ENCODE measurements at places on chromosomes 16 and 17.
A peak's percentile ranks its signal among the peaks of the same experiment; 100 is the strongest.

DNA sequence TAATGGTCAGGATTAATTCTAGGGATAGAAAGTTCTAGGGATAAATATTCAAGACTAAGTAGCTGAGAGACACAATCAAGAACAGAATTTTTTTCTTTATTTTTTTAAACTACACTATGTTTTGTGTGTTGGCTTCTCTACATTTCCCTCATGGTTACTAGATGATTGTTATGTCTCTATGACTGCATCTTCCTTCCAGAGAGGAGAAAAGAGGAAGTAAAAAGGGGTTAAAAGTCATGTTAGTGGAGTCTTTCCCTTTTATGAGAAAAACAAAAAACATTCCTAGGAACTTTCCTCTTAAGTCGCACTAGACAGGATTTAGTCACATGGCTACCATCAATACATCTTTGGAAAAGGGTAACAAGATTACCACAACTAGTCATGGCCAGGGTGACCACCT lies 375.0 kb downstream of the KCNJ2 start:
- peak; percentile 80 for DNase-seq

DNA sequence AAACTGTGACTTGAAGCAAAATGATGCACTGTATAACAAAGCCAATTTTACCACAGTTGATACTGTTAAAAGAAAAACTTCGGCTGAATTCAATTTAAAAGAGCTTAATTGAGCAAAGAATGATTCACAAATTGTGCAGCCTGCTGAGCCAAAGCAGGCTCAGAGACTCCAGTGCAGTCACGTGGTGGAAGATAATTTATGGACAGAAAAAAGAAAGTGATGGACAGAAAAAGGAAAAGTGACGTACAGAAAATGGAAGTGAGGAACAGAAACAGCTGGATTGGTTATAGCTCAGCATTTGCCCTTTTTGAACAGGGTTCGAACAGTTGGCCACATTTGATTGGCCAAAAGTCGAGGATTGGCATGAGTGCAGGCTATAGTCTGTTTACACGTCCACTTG lies 25.7 kb downstream of the ZSWIM7 start:
- DNase-seq, result peak; percentile 31

DNA sequence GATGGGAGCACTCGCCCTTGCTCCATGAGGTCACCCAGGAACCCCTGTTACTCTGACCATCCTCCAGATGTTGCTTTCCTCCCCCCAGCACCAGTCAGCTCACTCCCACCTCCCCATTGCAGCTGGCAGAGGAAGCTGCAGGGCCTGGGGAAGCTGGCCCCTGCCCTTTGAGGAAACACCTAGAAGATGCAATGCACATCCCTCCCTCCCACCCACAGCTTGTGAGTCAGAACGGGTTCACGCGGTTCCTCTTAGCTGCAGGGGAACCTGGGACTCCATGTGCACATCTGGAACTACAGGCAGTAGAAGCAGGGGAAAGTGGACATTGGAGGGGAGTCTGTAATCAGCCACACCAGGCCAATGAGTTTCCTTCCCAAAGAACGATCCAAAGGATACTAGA lies 96.9 kb downstream of the KATNIP start:
- peak; percentile 58 for DNase-seq

DNA sequence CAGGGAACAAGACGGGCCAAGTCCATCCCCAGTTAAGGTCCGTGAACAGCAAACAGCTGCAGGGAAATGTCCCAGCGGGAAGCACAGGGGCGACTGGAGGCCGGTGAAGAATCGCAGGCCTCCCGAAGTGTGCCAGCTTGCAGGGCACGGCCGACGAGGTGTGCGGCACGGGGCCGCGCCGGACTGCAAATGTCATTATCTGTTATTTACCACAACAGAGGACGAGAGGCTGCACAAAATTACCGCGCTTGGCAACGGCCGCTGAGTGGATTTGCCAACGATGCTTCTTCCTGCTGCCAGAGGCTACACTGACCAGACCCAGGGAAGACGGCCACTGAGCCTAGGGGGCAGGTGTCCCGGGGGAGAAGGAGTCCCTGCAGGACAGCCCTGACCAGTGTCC lies 53.1 kb downstream of the RPH3AL start:
- no peak for DNase-seq

- peak; percentile 67 for DNase-seq
These were observed 37.2 kb upstream of the ADGRG1 start for GRCh38 chr16:57591086-57591869.

DNA sequence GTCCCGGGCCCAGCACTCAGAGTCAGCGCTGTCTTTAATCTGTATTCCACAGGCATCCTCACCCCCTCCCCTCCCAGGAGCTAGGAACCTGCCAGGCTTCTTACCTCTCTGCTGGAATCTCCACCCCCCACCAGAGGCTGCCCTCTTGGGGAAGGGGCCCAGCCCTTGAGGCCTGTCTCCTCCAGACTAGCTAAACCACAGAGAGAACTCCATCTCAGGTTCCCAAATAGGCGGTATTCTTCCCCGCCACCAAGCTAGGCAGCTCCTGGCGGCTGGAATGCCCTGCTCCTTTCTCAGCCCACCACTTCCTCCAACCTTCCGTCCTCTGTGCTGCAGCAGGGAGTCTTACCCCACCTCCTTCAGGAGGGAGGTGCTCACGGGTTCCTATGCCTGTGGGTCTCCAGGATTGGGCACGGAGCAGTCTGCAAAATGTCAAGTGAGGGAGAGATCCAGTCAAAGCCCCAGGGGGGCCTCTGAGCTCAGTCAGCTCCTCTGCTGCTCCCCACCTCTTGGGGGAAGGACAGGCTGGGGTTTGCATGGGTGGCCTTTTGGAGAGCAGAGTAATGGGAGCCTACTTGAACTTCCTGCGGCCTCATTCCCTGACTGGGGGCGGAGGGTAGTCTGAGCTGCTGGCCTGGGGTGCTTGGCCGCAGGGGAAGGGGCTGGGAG lies 55.7 kb downstream of the SREBF1 start:
- DNase-seq, result no peak

- DNase-seq, result no peak
These were observed 10.5 kb upstream of the KRT38 start for GRCh38 chr17:41451154-41451728.

DNA sequence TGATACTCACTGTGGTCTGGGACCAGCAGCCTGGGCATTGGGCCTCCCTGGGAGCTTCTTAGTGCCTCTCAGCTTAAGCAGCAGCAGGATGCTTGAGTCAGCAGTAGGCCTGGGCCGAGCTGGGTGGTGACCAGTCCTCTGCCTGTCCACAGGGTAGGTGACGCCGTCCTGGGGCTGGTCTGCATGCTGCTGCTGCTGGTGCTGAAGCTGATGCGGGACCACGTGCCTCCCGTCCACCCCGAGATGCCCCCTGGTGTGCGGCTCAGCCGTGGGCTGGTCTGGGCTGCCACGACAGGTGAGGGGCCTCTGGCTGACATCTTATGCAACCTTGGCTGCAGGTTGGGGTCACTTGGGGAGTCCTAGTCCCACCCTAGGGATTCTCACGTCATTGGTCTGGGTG lies 7.4 kb downstream of the SLC26A11 start:
- DNase-seq, result no peak

Measured in MV-4-11 (cell line).